HepG2 (cell line): ENCODE measurements at places on chromosomes 3 and 15. TPM values are rescaled to one million over a fixed set of nuclear protein-coding genes. Genes with fewer than 3 reads are reported as not detected.

DNA sequence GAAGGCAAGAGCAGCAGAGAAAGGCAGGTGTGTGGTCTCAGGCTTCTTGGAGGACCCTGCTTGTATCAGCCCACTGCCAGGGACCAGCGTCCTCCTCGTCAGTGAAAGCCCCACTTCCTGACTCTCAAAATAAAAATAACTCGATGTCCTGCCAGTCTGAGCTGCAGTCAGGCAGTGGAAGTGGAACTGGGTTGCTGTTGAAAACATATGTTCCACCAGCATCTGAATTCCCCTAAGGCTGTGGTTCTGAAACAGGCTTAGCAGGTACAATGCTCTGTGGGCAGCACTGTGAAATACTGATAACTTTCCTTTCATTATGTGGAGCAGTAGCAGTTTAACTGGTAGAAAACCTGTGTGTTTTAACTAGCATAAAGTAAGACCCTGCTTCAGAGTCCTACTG lies 121.6 kb upstream of the EIF1B start:
- DNase-seq = no peak

LXN gene
- polyA plus RNA-seq = not detected in 2 replicates

MTMR10 gene
- polyA plus RNA-seq = 10.0 and 10.2 TPM in 2 replicates

GRCh38 chr3:117556646-117557407 lies 847.2 kb downstream of the TUSC7 start:
- no peak for DNase-seq

DNA sequence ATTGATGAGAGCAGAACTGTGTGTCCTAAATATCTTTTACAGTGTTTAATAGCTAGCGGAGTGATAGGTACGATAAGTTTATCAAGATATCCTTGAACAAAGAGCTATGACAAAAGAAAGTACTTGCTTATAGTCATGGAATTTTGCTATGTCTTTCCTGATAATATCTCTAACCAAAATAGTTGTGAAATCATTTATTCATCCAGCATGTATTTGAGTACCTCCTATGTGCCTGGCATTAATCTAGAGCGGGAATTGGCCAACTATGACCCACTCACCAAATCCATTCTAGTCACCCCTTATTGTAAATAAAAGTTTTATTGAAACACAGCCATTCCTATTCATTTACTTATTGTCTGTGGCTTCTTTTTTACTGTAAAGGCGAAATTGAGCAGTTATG lies 46.6 kb downstream of the ZFAND6 start:
- no peak for DNase-seq

DNA sequence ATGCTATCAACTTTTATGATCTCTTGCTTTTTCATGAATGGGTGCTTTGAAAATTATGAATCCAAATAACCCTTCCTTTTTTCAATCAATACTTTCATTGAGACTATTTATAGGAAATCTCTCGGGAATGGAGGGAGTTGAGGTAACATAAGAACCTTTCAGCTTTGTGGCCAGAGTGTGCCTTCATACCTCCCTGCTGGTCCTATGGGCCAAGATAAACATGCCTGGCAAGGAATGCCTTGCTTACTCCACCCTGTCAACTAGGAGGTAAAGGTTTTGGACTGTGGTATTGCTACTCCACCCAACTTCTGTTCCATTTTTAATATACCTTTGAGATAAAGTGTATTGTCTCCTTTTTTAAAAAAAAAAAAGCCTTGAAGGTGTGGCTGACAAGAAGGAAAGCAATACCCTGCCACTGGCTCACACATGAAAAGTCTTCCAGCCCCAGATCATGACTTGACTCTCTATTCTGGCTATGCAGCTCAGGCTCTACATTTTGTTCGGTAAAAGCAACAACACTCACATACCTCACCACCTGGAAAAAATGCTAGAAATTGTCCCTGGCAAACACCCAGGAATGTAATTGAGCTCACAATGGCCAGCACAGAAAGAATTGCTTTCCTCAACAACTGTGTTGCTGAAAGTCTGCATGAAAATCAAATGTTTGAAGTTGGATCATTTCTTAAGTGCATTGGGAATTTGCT lies 35.8 kb downstream of the COL8A1 start:
- no peak for DNase-seq

TMEM42 gene
- polyA plus RNA-seq = 24.5 and 27.7 TPM in 2 replicates

SH3GL3 gene
- not detected in 2 replicates for polyA plus RNA-seq
